GF-D8 (cell line): ENCODE measurements at places on chromosomes 1 and 21.

GRCh38 chr1:58864654-58865053 is 80.8 kb upstream of the JUN start:
- DNase-seq = no peak

DNA sequence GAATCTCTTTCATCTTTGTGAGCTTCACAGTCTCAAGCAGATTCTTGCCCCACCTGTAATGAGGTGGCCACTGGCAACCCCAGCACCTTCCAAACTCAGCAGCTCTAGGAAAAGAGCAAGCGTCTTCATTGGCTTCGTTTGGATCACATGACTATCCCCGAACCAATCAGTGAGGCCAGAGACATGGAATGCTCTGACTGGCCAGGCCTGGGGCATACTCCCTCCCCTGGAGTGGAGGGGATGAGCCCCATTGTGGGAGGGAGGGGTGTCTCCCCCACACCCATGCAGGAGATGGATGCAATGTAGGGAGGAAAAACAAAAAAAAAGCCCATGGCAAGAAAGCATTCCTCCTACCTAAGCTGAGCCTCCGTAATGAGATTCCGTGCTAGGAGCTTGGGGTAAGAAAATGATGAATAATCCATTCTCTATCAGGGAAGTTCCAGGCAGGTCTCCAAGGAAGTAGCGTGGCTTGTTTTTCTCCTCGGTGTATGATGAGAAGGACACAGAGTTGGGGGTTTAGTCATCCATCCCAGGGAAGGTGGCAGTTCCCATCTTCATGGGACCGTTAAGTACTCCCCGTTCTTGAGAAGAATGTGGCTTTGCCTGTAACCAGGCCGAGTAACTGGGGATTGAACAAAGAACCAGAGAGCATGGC is 32.7 kb downstream of the FHAD1 start:
- DNase-seq = no peak

- no peak for DNase-seq
Observed at GRCh38 chr1:156912861-156913808, 7.3 kb upstream of the LRRC71 start.

GRCh38 chr1:31939484-31940329 is 1.5 kb upstream of the PTP4A2 start:
- peak; percentile 89 for DNase-seq

GRCh38 chr1:186864296-186864695 is 35.5 kb downstream of the PLA2G4A start:
- no peak for DNase-seq

DNA sequence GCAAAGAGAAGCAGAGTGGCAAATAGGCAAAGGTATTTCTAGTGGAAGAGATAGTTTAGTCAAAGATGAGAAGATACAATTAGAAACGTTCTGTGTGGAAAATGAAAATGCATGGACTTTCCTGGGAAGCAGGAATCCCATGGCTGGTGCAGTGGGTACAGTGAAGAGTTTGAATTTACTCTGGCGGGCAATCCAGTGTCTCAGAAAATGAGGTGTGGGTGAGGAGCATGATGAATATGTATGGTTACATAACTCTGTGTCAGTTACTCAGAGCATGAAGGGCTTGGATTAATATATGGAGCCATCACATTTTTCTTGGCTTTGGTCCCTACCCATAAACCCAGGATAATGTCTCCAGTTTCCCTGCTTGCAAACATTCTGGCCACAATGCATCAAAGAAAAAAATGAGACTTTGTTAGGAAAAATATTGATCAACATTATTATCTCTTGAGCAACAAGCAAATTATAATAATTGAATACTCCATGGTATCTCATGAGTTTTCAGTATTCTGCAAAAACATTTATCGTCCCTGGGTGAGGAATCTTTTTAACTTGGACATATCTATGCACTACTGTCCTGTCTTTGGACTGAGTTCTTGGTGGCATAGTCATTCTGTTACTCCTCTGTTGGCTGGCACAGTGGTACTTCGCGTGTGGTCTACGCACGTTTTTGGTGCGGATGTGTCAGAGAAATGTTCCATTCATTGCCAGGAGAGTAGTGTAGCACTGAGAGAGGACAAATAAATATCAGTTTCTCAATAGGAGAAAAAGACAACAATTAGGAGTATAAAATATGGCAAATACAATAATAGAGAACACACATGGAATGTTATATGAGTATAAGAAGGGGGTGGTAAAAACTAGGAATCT is 173.7 kb upstream of the C1orf105 start:
- no peak for DNase-seq

DNA sequence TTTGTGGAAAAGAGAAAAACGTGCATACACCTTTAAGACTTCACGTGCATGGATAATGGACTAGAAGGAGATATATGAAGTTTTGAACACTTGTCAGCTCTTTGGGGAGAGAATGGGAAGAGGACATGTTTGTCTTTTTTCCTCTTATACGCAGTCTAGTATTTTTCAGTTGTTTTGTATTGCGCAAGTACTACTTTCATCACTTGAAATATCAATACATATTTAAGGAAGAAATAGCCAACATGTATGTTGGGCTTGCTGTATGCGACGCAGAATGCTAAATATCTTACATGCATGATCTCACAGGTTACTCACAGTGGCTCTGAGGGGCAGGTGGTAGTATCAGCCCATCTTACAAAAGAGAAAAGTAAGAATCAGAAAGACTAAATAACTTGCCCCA is 176.5 kb upstream of the RUNX1 start:
- no peak for DNase-seq

- DNase-seq = no peak
Observed at GRCh38 chr1:5752746-5753548, 239.3 kb downstream of the NPHP4 start.

- DNase-seq = no peak
Observed at GRCh38 chr1:30952098-30952497, 43.5 kb upstream of the SDC3 start.
